ENCODE measurements at places on chromosomes 1 and 21.

DNA sequence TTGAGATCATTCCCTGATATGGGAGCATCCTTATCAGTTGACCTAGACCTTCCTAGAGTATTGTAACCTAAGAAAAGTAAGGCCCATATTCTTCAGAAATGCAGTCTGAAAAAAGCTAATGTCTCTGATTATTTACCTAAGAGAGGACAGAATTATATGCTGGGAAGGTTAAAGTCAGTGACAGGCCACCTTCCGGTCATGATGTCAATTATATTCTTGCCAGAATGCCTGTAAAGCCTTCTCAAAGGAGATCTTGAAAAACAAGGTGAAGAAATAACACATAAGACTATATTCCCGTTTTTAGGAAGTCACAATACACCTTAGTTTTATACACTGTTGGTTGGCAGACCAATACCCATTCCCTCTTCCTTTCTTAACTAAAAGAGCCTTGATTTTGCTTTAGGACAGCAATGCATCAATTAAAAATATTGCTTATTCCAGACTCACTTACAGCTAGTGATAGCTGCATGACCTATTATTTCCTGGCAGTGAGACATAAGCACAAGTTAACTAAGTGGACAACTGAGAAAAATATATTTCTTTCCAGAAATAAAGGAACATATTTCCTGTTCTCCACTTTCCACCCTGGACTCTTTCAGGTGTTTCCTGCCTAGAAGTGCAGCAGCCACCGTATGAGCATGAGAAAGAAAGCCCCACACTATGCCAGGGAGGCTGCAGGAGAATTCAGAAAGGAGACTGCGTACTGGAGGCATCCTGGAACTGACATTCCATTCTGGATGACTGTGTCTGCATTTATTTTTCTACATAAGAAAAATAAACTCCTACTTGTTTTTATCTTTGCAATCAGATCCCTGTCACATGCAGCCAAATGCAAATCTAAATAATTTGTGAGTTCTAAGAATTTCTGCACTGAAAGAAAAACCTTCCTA, 332.9 kb upstream of the PTBP2 start:
- no peak for DNase-seq

GRCh38 chr21:45330075-45330781, 42.5 kb upstream of the POFUT2 start:
- DNase-seq = no peak

- DNase-seq = no peak
These were observed 10.2 kb downstream of the NES start for GRCh38 chr1:156666862-156667609.

- DNase-seq = no peak
These were observed 79.4 kb downstream of the WDR4 start for GRCh38 chr21:42799948-42800347.

DNA sequence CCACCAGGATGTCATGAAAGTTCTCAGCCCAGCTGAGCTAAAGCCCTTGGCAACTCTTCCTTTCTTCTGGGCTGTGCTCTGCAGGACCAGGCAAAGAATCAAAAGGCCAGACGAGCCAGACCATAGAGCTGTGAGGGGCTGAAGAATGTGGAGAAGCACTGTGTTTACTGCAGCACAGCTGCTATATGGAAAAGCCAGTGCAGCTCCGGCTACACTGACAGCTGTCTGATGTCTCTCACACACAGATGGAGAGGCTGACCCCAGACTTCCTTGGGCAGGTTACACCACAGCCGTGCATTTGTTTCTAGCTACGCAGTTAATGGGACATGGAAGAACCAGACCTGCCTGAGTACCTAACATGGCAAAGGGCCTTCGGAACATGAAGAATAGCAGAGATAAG, 40.3 kb downstream of the CD247 start:
- DNase-seq = no peak

DNA sequence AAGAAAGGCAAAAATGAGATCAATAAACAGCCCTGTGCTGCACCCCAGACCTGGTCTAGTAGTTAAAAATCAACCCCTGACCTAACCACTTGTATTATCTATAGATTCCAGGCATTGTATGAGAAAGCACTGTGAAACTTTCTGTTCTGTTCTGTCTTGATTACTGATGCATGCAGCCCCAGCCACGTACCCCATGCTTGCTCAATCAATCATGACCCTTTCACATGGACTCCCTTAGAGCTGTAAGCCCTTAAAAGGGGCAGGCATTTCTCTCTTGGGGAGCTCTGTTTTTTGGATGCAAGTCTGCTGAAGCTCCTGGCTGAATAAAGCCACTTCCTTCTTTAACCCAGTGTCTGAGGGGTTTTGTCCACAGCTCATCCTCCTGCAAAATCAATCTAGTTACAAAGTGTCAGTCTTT, 24.2 kb upstream of the CD34 start:
- no peak for DNase-seq

DNA sequence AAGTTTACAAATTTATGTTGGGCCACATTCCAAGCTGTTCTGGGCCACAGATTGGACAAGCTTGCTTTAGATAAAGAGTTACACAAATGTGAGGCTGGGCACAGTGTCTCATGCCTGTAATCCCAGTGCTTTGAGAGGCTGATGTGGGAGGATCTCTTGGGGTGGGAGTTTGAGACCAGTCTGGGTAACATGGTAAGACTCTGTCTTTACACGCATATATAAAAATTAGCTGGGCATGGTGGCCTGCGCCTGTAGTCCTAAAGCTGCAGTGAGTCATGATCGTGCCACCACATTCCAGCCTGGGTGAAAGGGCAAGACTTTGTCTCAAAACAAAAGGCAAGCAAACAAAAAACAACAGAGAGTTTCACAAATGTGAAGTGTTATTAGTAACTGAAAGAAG, 5.9 kb upstream of the VCAM1 start:
- DNase-seq = no peak

GRCh38 chr1:86965827-86966182, 51.4 kb downstream of the HS2ST1 start:
- no peak for DNase-seq

GRCh38 chr1:167276969-167277368, 56.3 kb downstream of the POU2F1 start:
- DNase-seq = no peak

DNA sequence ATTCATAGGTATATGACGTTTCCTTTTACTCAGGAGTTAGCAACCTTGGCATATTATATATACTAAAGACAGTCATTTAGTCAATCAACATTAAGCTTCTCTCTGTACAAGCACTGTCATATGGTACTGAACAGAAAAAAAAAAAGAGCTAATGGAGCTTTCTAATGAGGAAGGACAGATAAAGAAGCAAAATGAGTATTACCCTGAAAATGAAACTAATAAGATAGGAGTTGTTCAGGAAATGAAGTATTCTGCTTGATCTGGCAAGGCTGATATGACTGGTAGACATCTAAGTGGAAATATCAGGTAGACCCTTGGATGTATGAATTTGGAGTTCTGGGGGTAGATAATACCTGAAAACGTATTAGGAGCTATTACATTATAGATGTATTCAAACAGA, 4.3 kb upstream of the IKBKE start:
- no peak for DNase-seq

DNA sequence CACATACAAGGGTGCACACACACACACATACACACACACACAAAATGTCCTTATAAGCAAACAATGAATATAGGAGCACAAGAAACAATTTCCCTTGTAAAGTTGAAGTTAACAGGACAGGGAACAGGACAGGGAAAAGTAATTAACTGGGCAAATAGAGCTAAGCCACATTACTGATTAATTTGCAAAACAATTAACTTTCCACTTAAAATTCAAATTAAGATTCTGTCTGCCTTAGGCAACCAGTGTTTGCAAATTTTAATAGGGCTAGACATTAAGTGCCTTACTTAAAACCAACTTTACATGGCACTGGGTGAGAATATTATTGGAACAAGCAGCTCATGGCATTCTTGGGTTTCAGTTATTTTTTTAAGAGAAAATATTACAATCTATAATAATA, 6.8 kb upstream of the CLDN8 start:
- DNase-seq = no peak

- DNase-seq = no peak
These were observed 155.0 kb downstream of the OMA1 start for GRCh38 chr1:58391514-58391913.

DNA sequence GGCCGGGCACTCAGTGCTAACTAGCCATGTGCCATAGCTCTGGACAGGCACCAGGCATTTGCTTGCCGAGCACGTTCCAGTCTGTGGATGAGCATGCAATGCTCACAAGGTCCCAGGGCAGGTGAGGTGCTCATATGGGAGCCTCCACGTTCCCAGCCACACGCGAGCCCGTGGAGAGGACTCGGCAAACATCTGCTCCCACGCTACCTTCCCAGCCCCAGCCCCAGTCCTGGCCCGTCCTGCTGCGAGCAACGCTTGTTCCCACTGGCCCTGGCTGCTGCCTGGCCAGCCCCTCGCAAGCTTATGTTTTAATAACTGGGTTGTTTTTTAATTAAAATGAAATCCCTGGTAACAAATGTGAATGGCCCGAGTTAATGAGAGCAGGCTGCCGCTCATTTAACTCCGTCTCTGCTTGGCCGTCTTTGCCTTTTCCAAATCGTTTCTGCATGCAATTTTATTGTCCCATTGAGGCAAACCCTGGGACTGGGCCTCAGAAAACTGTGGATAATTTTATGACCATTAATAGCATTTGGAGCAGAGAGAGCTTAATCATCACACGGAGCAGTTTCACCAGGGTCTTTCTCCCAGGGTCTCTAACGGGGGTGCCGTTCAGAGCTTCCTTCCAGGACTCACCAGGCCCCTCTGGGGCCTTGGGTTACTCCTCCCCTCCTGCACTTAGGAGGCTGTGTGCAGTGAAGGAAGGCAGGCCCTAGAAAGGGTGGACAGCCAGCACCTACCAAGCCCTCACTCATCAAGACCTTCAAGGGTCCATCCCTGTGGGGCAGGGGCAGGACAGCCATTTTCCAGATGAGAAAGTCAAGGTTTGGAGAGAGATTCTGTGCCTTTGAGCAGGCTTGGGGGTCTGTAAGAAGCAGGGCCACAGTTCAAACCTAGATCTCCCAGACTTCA, 136.8 kb downstream of the GLIS1 start:
- DNase-seq = no peak

- no peak for DNase-seq
These were observed 6.5 kb downstream of the ARHGAP29 start for GRCh38 chr1:94230920-94231319.

- DNase-seq = no peak
These were observed 28.9 kb downstream of the FAF1 start for GRCh38 chr1:50930965-50931737.

DNA sequence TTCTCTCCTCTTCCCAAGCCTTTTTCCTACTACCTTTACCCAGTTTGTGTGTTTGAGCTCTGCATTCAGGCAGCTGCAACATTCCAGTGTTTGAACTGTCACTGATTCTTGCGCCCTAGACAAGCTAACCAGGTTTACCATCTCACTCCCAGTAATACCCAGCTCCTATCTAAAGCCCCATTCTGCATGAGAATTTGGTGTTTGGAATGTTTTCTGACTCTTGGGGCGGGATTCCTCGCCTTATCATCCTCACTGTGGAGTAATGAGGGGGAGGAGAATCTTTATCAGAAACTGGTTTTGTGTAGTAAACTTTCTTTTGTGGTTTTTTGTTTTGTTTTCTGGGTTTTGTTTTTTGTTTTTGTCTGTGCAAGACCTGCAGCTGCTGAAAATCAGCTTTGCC, 36.5 kb downstream of the NCF2 start:
- DNase-seq = no peak

DNA sequence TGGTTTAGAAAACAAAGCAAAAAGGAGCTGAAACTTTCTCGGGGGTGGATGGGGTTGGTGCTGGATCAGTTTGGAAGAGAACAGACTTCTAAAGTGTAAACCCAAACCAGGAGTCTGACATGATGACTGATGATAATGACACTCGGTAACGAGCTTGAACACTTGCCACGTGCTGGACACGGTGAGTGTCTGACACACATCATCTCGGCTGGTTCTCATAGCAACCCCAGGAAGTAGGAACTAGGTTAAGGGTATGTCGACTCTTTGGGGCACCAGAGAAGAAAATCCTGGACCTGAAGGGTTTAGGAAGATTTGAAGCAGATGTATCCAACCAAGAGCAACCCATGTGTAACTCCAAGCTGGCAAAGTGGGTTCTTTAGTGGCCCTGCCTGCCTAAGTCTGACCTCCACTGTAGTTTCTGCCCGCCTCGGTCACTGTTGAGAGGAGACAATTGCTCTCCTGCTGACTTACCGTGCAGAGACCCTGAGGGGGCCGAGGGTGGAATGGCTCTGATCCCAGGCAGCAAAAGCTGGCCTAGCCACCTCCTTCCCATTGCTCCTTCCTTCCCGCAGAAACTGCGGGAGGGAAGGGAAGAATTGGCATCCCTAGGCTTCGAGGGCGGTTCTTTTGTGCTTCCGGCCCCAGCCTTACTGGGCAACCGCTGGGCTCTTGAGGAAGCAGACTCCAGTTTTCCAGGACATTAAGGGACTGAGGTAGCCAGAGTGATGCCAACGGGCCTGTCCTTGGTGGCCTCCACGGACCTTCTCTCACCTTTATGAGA, 156.0 kb downstream of the TOMM20 start:
- no peak for DNase-seq

DNA sequence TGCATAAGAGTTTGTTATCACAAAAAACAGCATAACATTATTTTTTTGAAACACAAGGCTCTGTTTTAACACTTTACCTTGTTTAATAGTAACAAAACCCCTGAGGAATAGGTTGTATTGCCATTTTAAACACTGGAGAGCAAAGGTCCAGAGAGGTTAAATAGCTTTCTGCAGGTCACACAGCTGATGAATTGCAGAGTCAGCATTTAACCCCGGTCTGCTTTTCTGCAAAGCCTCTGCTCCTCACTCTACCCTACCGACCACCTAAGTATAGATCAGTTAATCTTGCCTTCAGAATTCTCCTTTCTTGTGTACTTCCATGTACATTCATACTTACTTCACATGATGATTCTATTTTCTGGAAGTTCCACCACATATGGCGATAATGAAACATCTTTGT, 42.0 kb downstream of the KCNJ15 start:
- DNase-seq = no peak

- no peak for DNase-seq
These were observed 3.5 kb upstream of the COA6 start for GRCh38 chr1:234369784-234370183.

DNA sequence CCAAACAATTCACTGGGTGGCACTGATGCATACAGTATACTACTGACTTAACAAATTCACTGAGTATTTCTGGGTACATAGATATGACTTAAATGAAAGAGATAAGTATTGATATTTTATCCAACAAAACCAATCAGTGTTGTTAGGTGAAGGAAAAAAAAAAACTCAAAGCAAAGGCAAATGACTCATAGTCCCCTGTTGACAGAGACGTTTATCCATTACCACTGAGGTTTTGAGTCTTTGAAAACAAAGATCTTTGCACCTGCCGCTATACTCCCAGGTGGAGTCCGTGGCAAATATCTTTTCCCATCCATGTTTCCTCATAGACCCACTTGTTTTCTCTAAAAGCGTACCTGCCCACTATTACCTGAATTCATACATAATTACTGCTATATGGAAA, 18.4 kb downstream of the DYNLT5 start:
- no peak for DNase-seq

DNA sequence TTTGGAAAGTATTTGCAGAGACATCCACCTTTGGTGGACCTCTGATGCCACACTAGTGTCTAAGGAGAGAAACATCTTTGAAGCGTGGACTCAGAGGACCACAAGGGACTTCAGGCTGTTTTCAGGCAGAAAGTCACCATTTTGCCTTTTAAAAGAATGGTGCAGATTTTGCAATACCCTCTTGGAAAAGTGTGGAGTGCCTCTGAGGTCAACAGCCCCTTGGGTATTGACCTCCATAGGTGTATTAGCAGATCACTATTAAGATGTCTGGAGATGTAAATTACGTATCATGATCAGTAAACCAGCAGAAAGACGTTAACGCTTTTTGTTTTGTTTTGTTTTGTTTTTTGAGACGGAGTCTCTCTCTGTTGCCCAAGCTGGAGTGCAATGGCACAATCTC, 87.0 kb downstream of the INTS7 start:
- DNase-seq = no peak

GRCh38 chr1:235601104-235601503, 48.5 kb downstream of the GNG4 start:
- DNase-seq = no peak

Measured in stimulated activated CD4-positive, alpha-beta T cell treated with anti-CD3 and anti-CD28 coated beads, Interleukin-2, amount 100 ng/mL, for 48 hours (primary cell).